ENCODE measurements at places on chromosomes 5 and 9.
A peak's percentile ranks its signal among the peaks of the same experiment; 100 is the strongest.

- no peak for DNase-seq
Measured at GRCh38 chr9:34984049-34984448, 5.5 kb upstream of the DNAJB5 start.

- DNase-seq, result no peak
Measured at GRCh38 chr9:33222031-33222430, 17.9 kb upstream of the SPINK4 start.

DNA sequence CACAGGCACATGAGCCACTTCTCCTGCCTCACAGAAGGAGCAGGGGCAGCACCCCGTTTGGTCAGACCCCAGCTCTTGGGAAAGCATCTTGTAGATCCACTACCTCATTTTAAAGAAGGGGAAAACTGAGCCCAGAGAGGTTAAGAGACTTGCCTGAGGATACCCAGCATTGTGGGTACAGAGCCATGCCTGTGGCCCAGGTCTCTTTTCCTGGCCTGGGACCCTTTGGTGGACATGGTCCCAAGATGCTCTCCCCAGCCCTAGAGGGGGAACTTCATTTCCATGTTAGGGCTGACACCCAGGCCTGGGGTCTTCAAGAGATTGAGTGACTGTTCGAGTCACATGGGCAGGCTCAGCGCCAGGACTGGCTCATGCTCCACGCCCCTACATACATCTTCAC is 64.2 kb downstream of the NEK6 start:
- DNase-seq, result no peak

- no peak for DNase-seq
Measured at GRCh38 chr9:114849450-114849849, 43.6 kb upstream of the TNFSF15 start.

DNA sequence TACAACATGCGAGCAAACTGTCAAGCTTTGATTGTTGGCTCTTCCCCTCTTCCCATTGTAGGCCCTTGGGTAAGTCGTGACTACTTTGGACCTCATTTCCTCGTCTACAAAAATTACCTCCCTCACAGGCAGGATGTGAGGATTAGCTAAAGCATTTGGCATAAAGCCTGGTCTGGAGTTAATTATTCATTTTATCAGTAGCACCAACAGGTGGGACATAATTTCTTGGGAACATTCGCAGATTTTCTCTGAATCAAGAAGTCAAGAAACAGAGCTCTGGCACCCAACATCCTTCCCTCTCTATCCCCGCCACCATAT is 39.9 kb upstream of the SEMA6A start:
- DNase-seq, result no peak

- peak; percentile 22 for DNase-seq
Measured at GRCh38 chr5:69492923-69493395, 369 bp downstream of the OCLN start.

- no peak for DNase-seq
Measured at GRCh38 chr9:84781458-84781857, 111.9 kb downstream of the NTRK2 start.

DNA sequence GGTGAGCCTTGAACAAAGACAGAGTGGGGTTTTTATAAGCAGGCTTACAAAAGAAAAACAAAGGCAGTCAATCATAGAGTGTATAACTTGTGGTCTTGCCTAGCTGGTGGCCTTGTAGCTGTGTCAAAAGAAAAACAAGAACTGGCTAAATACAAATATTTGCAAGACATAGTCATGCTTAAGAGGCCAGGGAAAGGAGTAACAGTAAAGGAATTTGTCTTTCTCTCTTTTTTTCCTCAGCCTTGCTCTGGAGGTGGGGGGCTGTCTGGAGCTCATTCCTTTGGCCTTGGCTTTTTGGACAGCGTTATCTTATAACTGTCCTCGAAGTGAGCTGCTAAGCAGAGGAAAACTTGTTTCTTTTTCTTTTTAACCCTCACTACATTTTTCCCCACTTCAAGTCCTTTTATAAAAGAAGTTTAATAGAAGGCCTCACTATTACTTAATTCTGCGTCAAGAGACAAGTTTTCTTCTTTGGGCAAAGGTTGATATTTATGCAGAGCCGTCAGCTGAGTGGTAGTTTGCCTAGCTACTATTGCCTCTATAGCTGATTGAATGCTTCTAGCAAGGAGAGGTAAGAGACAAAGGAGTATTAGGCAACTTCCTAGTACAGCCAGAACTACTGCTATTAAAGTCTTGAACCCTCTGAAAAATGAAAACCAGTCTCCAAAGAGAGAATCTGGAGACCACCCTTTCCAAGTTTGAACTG is 14.3 kb downstream of the CEL start:
- DNase-seq, result no peak

- no peak for DNase-seq
Measured at GRCh38 chr5:425714-426113, 17.3 kb upstream of the EXOC3 start.

DNA sequence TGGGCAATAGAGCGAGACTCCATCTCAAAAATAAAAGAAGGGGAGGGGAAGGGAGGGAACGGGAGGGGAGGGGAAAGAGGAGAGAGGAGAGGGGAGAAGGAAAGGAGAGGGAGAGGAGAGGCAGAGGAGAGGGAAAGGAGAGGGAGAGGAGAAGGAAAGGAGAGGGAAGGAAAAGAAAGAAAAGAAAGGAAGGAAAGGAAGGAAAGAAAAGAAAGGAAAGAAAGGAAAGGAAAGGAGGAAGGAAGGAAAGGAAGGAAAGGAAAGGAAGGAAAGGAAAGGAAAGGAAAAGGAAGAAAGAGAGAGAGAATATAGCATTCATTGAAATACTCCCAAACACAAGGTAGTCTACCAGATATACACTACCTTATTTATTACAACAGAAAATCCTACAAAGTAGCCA is 44.8 kb downstream of the SUSD1 start:
- no peak for DNase-seq

DNA sequence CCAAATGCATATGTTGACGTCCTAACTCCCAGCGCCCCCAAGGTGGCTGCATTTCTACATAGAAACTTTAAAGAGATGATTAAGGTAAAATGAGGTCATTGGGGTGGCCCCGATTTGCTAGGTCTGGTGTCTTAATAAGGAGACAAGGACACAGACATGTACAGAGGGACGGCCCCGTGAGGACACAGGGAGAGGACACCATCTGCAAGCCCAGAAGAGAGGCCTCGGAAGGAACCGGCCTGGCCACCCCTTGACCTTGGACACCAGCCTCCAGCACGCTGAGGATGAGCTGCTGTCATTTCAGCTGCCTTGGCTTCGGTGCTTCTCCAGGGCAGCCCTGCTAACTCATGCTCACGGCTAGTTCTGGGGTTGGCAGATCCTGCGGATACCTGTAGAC is 73.2 kb downstream of the MRPL36 start:
- DNase-seq, result no peak
